Cerebellum (tissue), 4 donors: ENCODE measurements at places on chromosomes 7 and 10. TPM values are rescaled to one million over a fixed set of nuclear protein-coding genes. Genes with fewer than 3 reads are reported as not detected.

DNA sequence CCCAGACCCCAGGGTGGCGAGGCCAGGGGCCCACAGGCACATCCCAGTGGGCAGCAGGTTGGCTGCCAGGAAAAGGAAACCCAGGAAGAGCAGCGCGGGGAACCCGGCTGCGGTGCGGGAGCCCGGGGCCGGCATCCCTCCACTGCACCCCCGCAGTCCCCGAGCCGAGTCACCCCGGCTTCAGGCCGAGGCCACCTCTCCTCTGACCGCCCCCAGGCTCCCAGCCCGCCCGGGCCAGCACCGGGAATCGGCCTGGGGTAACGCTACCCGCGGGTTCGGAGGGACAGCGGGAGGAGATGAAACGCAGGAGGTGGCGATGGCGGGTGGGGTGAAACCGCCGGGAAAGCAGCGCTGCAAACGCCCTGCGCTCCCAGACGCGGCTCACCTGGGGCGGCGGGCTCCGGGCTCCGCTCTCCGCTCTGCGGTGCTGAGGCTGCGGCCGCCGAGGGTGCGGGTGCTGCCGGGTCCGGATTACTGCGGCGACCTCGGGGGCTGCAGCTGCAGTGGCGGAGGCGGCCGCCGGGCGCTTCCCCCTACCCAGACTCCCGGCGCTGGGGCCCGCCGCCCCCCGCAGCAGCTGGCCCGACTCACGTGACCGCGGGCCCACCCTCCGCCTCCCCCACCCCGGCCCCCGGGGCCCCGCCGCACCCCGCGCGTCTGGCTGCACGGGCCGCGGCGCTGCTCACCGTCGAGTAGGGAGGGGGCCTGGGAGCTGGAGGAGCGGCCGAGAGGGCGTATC lies at the start of gene SCRN1:
SCRN1 (minus strand) TSS at position 545 of the 739 bp plus-strand sequence. CDS start 20,734 bp downstream, outside the sequence.
- peak; percentile 74 for DNase-seq

The NRAP gene
- 0.09 TPM for total RNA-seq

The PDE6C gene
- not detected for total RNA-seq

The SFRP4 gene
- total RNA-seq, result 2.2 TPM

DNA sequence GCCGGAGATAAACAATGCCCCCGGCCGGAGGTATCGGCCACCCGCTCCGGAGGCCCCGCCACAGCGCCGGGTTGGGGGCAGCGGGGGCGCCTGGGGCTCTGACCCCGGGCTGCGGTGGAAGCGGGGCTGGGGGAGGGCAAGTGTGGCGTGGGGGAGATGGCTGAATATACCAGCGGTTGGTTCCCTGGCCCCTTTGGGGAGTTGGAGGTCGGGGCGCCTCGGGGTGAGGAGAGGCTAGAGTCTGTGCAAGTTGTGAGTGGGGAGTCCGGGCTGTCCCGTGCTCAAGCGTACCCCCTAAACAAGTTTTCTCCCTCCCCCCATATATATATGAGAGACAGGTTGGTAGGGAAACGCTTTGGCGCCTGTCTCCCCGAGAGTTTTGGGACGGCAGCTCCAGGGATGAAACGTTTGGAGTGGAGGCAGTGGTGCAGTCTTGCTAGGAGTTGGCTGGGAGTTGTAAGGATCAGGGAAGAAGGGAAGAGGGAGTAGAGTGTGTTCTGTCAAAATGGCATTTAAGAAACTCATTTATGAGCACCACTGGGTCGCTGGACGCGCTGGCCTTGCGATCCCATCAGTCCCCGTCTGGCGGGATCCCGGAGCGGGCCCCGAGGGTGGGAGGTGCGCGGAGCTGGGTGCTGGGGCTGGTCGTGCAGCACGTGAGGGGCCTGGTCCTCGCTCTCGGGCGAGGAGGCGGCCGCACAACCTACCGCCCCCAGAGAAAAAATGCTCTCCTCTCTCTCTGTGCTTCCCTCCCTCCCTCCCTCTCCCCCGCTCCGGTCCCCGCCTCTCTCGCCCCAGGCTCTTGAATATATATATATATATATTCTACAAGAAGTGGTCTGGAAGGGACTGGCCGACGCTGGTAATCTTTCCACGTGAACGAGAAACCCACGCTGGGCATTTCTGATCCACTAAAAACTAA lies 1.1 kb downstream of the TET1 start:
- no peak for DNase-seq

The ITGA8 gene
- 19.8 TPM for total RNA-seq

- DNase-seq, result peak; percentile 17
These were observed 31.0 kb upstream of the ABCB4 start for GRCh38 chr7:87506246-87507180.

The FBXO24 gene
- 0.45 TPM for total RNA-seq
